SJSA1 (cell line): ENCODE measurements at places on chromosomes 16 and 17. TPM values are rescaled to one million over a fixed set of nuclear protein-coding genes. Genes with fewer than 3 reads are reported as not detected.

Gene DCXR
- 128 and 176 TPM in 2 replicates for total RNA-seq

Gene TMED6
- total RNA-seq, result 0.21 TPM in 1 of 2 replicates, not detected in the other

GRCh38 chr17:69401251-69401650 is 13.2 kb upstream of the MAP2K6 start:
- DNase-seq, result no peak

GRCh38 chr17:29591146-29591736 is 1.7 kb upstream of the ANKRD13B start:
- no peak for DNase-seq

DNA sequence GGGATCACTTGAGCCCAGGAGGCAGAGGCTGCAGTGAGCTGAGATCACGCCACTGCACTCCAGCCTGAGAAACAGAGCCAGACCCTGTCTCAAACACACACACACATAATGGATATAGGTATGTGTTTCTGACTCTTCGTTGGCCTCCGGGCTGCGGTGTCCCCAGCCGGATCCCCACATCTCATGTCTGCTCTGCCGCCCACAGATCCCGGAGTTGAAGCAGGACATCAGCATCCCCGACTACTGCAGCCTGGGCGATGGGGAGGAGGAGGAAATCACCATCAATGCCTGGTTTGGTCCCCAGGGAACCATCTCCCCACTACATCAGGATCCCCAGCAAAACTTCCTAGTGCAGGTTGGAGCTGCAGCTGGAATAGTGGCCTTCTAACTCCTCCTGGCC is 15.4 kb downstream of the KDM8 start:
- DNase-seq, result no peak

DNA sequence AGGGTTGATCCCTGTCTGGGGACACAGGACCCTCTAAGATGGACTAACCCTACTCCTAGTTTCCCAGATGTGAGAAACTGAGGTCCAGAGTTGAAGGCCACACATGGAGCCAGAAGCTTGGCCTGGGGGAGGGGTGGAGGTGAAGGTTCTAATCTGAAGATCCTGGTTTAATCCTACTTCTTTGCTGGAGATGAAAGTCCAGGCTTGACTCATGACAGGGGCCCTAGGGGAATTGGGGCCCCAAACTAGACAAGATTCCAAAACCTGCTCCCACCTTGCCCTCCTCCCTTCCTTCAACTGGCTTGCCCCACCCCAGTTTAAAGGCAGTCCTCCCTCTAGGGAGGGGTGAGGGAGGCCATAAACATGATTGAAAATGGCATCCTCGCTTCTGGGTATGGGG is 21.6 kb downstream of the IGF2BP1 start:
- no peak for DNase-seq

- DNase-seq, result no peak
Measured at GRCh38 chr16:49502136-49502881, 128.7 kb downstream of the C16orf78 start.
